ENCODE measurements at places on chromosomes 4 and X. TPM values are rescaled to one million over a fixed set of nuclear protein-coding genes. Genes with fewer than 3 reads are reported as not detected.

The SLC25A4 gene
- 6.5 TPM for total RNA-seq

The LRCH2 gene
- 2.3 TPM for total RNA-seq

The PNMA5 gene
- total RNA-seq: not detected

The EDNRA gene
- total RNA-seq: 0.86 TPM

The MAOA gene
- 0.76 TPM for total RNA-seq

The MAGED4B gene
- 32.9 TPM for total RNA-seq

The MAGEA12 gene
- total RNA-seq: not detected

The DCHS2 gene
- total RNA-seq: not detected

The MAGEA2 gene
- total RNA-seq: not detected

The NR0B1 gene
- not detected for total RNA-seq

The ASB9 gene
- not detected for total RNA-seq
